ENCODE measurements at places on chromosomes 6 and 20. TPM values are rescaled to one million over a fixed set of nuclear protein-coding genes. Genes with fewer than 3 reads are reported as not detected.

DNA sequence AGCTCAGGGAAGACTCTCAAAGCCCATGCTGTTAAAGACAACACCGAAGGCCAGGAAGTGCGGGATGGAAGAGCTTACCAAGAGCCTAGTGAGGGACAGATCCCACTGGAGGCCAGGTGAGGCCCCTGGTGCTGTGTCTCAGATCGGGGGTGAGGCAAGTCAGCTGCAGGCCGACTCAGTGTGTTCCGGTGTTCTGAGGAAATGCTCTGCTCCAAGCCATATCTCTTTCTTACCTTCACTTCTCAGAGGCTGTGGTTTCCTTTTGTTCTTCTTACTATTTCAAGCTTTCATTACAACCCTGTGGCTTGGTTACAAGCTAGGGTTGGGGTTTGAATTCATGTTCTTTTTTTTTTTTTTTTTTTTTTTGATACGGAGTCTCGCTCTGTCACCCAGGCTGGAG is 114.3 kb upstream of the ZFP64 start:
- no peaks in the 10 kb centered on the region for H3K27me3 ChIP-seq
- no peak overlapping the region for H3K4me3 ChIP-seq
- no peak overlapping the region for H3K27ac ChIP-seq
- H3K36me3 ChIP-seq, result no peaks in the 10 kb centered on the region

GRCh38 chr6:20198775-20199174 is 13.5 kb downstream of the MBOAT1 start:
- no peaks in the 10 kb centered on the region for H3K36me3 ChIP-seq
- H3K27ac ChIP-seq, result no peak overlapping the region
- DNase-seq, result no peak
- H3K27me3 ChIP-seq, result no peaks in the 10 kb centered on the region

MRPS10 gene
- total RNA-seq, result 32.7 TPM

CTAGE9 gene
- total RNA-seq, result not detected

DNA sequence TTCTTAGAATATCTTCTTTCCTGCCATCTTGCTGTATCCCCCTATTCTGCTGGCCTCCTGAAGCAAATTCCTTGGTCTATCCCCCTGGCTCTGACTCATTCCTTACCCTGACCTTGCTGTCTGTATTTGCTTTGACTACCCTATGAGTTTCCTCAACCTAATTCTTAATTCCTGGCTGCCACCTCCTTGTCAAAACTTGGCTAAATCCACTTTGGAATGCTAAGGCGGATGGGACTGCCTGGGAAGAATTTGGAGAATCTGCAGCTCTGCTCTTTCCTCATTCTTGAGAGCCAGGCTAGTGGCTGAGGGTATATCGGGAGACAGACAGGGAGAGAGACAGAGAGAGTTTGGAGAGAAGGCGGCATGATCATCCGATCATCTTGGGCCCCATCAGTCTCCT is 24.4 kb downstream of the CAP2 start:
- peaks cover 26% of the 10 kb centered on the region for H3K4me1 ChIP-seq
- H3K27me3 ChIP-seq, result no peaks in the 10 kb centered on the region
- DNase-seq, result peak; percentile 91
- peak overlapping the region; percentile 71 for H3K4me3 ChIP-seq
- H3K27ac ChIP-seq, result peak overlapping the region; percentile 85
- peaks cover 27% of the 10 kb centered on the region for H3K36me3 ChIP-seq

EYA2 gene
- total RNA-seq, result 20.5 TPM

- no peak for DNase-seq
- H3K36me3 ChIP-seq, result no peaks in the 10 kb centered on the region
- no peaks in the 10 kb centered on the region for H3K27me3 ChIP-seq
- H3K27ac ChIP-seq, result no peak overlapping the region
These were observed 219.5 kb downstream of the HACE1 start for GRCh38 chr6:104640150-104640700.

FOXC1 gene
- 7.1 TPM for total RNA-seq

GJA10 gene
- not detected for total RNA-seq

DNA sequence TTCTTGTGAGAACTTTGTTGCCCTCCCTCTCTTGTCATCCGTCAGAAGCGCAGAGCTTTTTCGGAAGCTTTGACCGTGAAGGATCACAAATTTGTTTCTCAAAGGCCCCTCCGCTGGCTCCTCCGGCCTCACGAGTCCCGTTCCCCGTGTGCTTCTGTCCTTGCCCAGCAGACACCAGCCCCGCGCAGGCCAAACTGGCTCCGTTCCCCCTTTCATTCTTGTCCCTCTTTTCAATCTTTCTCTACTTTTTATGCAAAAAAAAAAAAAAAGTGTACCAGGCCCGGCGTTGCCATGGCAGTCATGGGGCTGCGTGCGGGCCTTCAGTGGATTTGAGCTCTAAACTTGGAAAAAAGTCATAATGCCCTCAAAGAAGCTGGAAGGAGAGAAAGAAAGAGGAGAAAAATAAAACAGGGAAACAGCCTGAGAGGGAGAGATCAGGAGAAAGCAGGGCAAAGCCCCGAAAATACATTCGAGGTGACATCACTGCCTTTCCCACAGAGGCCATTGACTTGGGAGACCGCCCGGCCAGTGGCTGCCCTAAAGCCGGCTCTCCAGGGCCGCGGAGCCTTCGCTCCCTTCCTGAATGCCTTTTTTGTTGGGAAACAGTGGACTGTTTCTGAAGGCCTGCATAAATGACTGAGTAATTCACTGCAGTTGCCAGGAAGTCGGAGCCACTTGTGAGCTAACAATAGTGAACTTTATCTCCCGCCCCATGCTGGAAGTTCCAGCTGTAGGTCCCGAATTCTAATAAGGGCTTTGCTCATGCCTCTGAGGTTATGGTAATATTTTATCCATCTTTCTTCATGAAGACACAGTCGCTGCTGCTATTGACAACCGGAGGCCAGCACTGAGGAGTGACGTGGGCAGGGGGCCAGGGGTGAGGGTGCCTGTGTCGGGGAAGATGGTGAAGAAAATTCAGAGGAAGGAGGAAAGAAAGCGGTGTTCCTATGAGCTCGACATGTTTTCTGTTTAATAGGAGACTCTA is 670.9 kb downstream of the QKI start:
- H3K4me3 ChIP-seq, result no peak overlapping the region
- no peak for DNase-seq
- H3K27me3 ChIP-seq, result no peaks in the 10 kb centered on the region
- no peaks in the 10 kb centered on the region for H3K36me3 ChIP-seq

SLA2 gene
- total RNA-seq, result 0.68 TPM

DNA sequence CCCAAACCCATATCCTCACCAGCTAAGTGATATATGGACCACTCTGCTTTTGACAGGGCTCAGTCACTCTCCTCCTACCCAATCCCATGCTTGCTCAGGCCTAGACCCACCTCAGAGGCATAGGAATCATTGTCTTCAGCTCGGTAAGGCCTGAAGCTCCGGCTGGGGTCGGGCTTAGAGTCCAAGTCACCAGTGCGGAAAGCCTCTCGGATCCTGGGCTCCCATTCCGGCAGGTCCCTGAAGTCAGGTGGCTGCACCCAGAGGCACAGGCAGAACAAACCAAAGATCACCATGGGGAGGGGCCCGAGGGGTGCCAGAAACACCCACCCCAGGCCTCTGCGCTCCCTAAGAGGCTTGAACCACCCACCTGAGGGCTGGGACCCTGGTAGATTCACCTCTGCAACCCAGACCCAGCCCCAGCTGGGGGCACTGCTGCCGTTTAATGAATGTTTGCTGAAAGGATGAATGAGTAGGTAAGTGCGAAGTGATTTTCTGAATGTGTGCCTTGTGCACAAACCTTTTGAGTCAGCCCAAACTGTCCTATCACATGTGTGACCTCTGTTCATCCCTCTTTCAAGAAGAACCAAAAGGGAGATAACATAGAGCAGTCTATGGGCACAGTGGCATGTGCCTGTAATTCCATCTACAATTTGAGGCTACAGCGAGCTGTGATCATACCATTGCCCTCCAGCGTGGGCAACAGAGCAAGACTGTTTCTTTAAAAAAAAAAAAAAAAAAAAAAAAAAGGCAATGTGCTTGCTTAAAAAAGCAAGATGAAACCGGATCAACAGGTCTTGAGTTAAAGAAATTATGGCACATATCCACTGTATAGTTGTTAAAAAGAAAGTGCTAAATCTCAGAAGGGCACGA is 39.3 kb upstream of the DSN1 start:
- H3K27ac ChIP-seq, result no peak overlapping the region
- no peaks in the 10 kb centered on the region for H3K27me3 ChIP-seq
- no peak for DNase-seq
- peaks cover 73% of the 10 kb centered on the region for H3K36me3 ChIP-seq
- H3K4me3 ChIP-seq, result no peak overlapping the region

ISM1 gene
- 0.93 TPM for total RNA-seq

EEF1A2 gene
- total RNA-seq, result 12.1 TPM

- no peaks in the 10 kb centered on the region for H3K36me3 ChIP-seq
- no peak overlapping the region for H3K4me3 ChIP-seq
- peak; percentile 13 for DNase-seq
- no peak overlapping the region for H3K27ac ChIP-seq
- H3K27me3 ChIP-seq, result peaks cover 5% of the 10 kb centered on the region
These were observed 134.6 kb upstream of the NEDD9 start for GRCh38 chr6:11366934-11367637.

DNA sequence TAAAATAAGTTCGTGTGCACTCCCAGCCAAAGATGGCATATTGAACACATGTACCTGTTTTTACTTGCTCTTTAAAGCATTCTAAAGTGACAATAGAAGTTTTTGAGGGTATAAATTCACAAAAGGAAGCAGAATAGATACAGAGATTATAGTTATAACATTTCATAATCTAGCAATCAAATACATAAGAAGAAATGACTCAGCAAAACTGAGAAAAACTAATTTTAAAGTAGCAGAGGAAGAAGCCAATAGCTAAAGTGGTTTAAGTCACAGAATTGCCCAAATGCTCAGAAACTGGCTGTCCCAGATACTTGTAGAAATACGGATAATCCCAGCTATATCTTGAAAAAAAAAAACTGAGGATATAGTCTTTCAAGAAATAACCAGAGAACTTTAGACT is 49.2 kb upstream of the TBC1D32 start:
- H3K36me3 ChIP-seq, result no peaks in the 10 kb centered on the region
- peaks cover 4% of the 10 kb centered on the region for H3K4me1 ChIP-seq
- no peak overlapping the region for H3K4me3 ChIP-seq
- no peak overlapping the region for H3K27ac ChIP-seq
- no peak for DNase-seq

- peaks cover 29% of the 10 kb centered on the region for H3K4me1 ChIP-seq
- H3K27me3 ChIP-seq, result peaks cover 12% of the 10 kb centered on the region
- no peak overlapping the region for H3K27ac ChIP-seq
- H3K36me3 ChIP-seq, result no peaks in the 10 kb centered on the region
These were observed 839.9 kb downstream of the MAFB start for GRCh38 chr20:39849171-39849570.

GRCh38 chr6:9515633-9516606 is 899.0 kb downstream of the TFAP2A start:
- H3K27ac ChIP-seq, result no peak overlapping the region
- DNase-seq, result peak; percentile 66
- no peaks in the 10 kb centered on the region for H3K36me3 ChIP-seq
- no peak overlapping the region for H3K4me3 ChIP-seq
- H3K4me1 ChIP-seq, result peaks cover 5% of the 10 kb centered on the region

CRISP2 gene
- total RNA-seq, result 0.34 TPM

OLIG3 gene
- not detected for total RNA-seq

MAK gene
- 0.18 TPM for total RNA-seq

GRCh38 chr20:2751347-2751877 is 49.0 kb downstream of the CPXM1 start:
- peaks cover 89% of the 10 kb centered on the region for H3K27me3 ChIP-seq
- DNase-seq, result no peak
- H3K4me1 ChIP-seq, result no peaks in the 10 kb centered on the region
- H3K27ac ChIP-seq, result no peak overlapping the region
- peak overlapping the region; percentile 60 for H3K4me3 ChIP-seq
